ENCODE measurements at places on chromosomes 2 and 18.

DNA sequence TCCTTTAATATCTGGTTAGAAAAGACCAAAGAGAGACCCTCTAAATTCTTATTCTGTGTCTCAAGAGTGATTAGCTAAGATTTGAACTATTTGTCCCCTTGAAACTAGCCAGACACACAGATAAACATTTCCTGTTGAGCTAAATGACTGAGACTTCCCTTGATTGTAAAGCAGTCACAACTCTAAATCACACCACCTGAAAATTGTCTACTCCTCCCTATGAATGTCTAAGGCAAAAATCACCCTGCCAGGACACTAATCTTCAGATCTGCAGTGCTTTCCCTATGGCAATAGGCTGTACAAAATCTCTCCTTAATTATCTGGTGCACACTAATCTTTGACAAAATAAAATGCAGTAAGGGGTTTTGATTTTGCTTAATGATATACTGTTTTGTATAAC, 200.5 kb upstream of the GULP1 start:
- no peak for DNase-seq

- no peak for DNase-seq
These were observed 246.8 kb downstream of the RAD51AP2 start for GRCh38 chr2:17271416-17271815.

DNA sequence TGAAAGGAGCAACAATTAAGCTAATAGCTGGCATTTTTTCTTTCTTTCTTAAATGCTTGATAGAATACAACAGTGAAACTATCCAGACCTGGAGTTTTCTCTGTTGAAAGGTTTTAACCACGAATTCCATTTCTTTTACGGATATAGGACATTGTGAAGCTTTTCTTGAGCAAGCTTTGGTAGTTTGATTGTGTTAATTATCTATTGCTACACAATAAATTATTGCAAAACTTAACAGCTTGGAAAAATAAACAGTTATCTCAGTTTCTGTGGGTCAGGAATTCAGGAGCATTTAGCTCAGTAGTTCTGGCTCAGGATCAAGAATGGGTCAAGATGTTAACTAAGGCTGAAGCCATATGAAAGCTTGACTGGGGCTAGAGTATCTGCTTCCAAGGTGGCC, 11.7 kb downstream of the PHOSPHO2 start:
- no peak for DNase-seq

DNA sequence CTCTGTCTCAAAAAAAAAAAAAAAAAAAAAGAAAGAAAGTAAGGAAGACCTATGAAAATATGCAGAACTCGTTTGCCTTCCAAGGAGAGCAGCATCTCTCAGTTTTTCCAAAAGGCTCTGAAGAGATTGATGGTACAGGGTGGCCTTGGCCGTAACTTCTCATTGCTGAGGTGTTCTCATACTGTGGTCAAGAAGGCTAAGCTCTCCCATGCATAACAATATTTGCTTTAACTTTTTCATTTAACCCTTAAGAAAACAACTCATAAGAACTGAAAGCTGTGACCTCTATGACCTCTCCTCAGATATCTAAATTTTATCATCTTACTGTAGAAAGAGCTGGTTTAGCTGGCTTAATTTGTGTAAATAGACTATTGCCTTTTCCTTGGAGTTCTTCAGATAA, 37.1 kb upstream of the GATA6 start:
- DNase-seq: no peak
